ENCODE measurements at places on chromosomes 5 and 9.

GRCh38 chr9:14389657-14390056, 75.7 kb upstream of the NFIB start:
- DNase-seq = no peak

GRCh38 chr5:128464596-128464995, 73.4 kb downstream of the FBN2 start:
- DNase-seq = no peak

DNA sequence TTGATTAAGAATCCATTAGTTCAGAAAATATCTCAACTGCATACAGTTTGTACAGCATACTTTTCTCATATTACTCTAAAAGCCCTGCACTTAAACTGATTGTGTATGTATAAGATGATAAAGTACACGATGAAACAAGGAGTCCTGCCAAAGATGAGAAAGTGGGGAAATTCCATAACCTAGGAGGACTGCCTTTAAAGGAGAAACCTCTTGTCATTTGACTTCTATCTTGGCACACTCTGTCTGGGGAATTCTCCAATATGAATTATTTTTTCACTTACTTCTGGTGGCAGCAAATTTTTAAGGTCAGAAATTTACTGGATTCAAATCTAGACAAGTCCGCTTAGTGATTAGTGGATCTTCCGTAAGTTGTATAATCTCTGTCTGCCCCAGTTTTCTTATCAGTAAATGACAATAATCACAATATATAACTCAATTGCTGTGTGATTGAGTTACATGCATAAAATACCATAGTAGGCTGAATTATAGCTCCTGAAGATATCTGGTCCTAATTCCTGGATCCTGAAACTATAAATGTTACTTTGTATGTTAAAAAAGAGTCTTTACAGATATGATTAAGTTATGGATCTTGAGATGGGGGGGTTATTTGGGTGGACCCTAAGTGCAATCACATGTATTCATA, 17.0 kb upstream of the ISOC1 start:
- no peak for DNase-seq

DNA sequence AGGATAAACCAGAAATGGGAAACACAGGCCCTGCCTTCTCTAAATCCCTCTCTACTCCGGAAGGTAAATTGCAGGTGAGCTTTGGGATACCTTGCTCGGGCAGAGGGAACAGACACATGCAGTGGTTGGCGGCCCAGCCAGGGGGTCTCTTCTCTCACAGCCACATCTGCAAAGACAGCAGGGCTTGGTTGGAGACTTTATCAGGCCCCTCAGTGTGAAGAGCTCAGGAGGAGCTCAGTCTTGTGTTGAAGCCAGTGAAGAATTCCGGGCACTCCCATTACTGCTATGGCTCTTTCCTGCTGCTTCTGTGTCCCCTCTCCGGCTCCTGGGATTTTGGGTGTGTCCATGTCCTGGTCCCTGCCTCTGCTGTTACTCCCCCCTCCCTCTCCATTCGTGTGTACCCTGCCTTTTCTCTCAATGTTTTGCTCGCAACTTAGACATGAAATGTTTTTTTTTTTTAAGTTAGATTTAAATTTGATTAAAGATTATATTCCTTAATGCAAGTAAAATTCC, 99.8 kb downstream of the TRIO start:
- DNase-seq = no peak

DNA sequence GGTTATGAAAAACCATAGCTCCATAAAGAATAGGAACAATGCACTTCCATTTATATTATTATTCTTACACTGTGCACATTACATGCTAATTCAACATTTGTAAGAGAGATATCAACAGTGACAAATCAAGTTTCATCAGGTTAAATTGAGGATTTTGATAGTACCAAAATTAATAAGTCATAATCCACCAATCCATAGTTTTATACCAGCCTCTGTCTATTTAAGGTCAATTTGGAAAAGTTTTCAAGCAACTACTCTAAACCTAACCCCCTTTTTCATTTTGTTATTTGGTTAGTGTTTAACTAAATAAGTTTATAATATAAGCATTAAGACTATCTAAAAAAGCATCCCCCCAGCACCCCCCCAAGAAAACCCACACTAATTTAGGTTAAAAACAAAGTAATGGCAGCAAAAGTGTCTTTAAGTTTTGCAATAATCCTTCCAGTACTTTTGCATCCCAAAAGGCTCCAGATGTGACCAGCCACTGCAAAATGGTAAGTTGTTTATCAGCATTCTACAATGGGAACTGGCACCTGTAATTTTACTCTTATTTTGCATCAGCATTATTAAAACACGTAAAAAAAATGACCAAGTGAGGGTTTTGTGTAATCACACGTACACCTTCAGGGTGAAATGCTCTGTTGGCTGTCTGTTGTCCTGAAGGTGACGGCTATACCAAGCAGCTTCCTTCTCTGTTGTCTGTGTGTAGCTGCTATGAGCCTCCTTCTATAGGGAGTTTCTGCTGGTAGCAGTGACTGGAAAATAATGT, 36.8 kb upstream of the SSBP2 start:
- DNase-seq = no peak

DNA sequence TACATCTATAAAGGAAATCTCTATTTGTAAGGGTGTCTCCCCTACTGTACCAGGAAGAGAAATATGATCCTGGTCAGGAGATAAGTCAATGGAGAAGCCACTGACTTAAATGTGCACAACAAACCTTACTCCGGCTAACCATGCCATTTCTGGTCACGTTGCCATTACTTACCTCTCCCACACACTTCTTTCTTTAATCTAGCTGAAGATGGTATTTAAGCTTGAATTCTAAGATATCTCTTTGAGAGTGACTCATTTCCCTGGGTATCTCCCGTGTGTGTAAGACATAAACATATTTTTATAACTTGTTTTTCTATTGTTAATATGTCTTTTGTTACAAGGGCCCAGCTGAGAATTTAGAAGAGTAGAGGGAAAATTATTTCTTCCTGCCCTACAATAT, 296.6 kb downstream of the SEMA5A start:
- no peak for DNase-seq

DNA sequence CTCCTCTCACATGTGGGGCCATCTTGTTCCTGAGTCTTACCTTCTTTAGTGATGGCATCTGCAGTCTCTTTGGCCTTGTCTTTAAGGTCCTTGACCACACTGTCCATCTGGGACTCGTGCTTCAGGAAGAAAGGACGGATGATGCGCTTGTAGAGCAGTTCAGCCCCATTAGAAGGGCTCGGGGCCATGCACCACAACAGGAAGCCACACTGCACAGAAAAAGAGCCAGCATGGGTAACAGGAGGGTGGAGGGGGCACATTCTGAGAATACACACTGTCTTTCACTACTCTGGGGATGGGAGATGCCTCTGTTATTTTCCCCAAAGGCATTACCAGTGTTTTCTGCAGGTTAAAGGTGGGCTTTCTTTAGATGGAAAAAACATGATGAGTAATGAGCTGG, 25.9 kb downstream of the SRP19 start:
- DNase-seq = peak; percentile 23

GRCh38 chr9:110640736-110641135, 27.9 kb upstream of the MUSK start:
- DNase-seq = no peak

DNA sequence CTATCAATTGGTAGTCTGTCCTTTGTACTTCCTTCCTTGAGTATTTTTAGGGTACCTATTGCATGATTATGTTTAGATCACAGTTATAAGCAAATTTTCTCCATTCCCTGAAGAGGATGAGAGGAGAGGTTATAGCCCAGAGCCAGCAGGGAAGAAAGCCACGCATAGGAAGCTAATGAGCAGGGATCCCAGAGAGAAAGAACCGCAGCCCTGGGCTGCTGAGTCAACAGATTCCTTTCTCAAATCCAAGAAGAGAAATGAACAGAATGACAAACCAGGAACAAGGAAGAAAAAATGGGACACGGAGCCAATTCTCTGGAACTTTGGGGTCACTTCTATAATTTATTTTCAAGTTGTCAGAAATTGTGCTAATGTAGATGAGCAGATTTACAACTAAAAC, 284.5 kb downstream of the RFX3 start:
- DNase-seq = no peak

GRCh38 chr9:70589571-70590314, 175.3 kb upstream of the KLF9 start:
- no peak for DNase-seq

DNA sequence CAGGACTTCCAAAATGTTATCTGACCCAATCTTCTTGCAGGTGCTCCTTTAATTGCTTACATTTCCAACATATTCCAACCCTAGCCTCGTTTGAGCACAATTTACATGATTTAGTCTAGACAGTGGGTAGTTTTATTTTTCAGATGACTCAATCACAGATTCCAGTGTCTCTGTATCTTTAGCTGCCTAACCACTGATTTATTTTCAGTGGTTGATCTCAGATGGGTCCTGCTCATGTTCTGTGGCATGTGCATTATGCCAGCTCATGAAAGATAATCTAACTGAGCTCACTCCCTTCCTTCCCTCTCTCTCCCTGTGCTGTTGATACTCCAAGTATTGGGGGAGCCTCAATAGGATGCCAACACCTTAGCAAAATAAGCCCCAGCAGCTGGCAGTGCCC, 106.1 kb upstream of the ICE1 start:
- DNase-seq = no peak

- DNase-seq = no peak
Observed at GRCh38 chr9:131276094-131276888, at the start of gene FAM78A. Gene FAM78A (minus strand): TSS chr9:131276510. CDS start chr9:131276179, 331 bp downstream.

GRCh38 chr5:52520171-52520570, 267.5 kb upstream of the ITGA1 start:
- DNase-seq = no peak

- no peak for DNase-seq
Observed at GRCh38 chr9:72217306-72217842, 68.1 kb downstream of the GDA start.

DNA sequence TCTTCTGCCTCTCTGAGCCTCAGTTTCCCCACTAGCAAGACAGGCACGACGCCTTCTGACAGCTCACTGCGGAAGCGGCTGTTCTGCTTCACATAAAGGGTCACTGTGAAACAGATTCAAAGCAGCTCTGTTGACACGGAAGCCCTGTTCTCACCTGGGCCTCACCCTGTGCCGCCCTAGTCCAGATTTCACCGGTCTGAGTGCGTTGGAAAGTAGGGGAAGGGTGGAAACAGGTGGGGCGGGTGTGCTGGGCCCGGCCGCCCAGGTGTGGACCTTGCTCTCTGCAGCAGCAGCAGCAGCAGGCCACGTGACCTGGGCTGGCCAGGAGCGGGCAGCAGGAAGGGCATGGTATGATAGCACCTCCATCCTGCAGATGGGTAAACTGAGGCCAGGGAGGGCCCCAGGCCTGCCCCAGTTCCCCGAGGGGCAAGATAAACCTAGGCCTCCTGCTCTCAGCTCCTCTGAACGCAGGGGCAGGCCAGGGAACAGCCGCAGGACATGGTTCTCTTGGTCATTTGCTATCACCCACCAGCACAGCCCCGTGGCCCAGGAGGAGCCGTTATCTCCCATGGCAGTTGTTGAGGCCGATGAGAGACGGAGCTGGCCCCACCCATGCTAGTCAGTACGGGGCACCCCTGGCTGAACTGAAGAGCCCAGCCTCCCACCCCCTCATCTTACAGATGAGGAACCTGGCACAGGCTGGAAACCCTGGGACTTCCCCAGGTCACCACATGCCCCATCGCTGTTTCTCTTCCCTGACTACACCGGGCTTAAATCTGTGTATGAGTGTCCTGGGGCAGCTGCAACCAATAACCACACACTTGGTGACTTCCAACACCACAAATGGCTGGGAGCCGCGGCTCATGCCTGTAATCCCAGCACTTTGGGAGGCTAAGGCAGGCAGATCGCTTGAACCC, 12.1 kb downstream of the PTGES2 start:
- no peak for DNase-seq

DNA sequence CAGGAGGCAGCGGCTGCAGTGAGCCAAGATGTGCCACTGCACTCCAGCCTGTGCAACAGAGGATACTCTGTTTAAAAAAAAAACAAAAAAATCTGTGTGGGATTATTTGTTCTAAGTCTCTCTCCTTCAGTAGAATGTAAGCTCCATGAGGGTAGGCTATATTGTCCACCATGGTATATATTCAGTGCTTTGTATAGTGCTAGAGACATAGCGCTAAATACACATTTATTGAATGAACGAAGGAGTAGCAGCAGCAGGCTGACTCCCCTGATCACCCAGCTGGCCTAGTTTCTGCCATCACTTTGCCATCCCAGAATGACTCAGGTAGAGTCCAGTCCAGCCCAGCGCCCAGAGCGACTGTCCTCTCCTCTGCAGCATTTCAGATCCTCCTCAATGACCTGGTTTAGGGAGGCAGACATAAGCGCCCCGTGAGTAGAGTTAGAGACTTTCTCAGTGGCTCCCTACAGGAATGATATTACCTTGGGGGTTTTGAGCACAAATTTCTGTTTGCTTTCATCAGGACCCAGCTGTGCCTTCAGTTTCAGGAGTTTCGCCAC, 716 bp downstream of the HARS1 start:
- no peak for DNase-seq

DNA sequence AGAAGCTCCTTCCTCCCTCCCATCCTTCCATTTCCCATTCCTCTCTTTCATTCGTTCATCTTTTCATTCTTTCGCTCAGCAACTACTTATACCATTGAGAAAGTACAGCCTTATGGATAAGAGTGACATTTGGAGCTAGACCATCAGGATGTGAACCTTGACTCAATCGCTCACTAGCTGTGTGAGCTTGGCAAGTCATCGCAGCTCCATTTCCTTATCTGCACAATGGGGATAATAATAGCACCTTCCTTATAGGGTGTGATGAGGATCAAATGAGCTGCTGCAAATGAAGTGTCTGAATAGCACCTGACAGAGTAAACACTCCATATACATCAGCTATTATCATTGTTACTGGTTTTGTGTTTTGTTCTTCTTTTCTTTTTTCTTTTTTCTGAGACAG, 28.1 kb upstream of the SYNPO start:
- DNase-seq = no peak

- peak; percentile 10 for DNase-seq
Observed at GRCh38 chr5:74579215-74579614, 61.3 kb downstream of the ENC1 start.

DNA sequence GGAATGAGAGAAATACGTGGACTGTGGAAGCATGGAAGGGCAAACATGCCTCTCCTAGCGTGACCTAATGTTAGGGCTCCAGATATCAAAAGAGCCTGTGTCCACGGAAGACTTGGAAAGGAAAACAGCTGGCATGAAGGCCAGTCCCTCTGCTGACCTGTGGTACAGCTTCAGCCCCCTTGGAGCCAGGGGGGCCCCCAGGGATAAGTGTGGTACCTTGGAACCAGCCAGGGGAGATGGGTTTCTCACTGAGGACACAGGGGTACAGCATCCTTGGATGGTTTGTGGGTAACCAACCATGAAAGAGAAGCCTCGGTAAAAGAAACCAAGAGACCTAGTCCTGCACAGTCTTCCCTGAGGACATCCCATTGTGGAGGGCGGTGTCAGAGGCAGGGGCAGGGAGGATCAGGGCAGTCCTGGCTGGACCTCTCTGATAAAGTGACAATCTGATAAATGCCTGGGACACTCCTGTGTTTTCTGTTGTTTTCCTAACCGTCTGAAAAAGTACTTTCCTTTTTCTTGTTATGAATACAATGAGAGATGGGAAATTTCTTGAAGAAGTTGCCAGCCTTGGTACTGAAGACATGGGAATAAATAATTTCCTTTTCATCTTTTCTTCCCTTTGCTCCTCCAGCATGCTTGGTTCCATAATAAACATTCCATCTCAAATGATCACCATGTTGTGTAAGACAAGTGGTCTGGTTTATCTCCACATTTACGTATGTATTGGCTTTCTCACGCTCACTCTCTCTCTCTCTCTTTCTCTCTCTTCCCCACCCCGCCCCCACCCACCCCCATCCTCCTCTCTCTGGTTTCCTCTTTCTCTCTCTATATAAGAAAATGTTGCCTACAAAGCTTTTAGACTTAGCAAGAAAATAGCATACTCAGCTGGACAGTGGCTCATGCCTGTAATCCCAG, 102.1 kb downstream of the SUSD1 start:
- DNase-seq = no peak

- peak; percentile 37 for DNase-seq
Observed at GRCh38 chr9:34675048-34675714, 12.7 kb upstream of the CCL27 start.

Measured in activated gamma-delta T cell treated with Interleukin-2 at 50 U/mL for 16 hours (primary cell).